AG04449 (cell line): ENCODE measurements at places on chromosomes 3 and 15.

DNA sequence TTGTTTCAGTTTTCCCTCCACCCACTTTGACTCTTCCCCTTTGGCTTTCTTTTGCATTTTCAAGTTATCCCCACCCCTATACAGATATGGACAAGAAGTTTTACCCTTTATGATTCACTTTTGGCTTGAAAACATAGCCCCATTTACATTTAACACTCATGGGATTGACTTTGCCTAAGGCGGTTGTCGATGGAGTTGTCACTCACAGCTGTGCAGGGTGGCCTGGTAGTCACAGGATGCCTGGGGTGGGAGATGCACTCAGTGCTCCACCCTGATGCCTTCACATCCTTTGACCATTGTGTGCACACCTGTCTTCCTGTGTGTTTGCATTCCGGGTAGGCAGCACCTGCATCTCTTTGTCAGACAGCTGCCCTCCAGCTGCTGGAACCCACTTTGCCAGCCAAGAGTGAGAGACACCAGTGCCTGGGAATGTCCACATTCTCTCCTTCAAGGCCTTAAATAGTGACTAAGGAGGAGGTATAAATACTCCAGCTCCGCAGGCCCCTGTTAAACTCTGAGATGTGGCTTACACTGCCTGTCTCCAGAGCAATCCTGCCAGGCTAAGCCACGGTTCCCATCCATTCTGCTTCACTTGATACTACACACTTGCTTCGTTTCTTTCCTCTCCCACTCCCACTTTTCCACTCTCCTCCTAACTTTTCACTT is 191.5 kb upstream of the SLC24A5 start:
- no peak for DNase-seq

DNA sequence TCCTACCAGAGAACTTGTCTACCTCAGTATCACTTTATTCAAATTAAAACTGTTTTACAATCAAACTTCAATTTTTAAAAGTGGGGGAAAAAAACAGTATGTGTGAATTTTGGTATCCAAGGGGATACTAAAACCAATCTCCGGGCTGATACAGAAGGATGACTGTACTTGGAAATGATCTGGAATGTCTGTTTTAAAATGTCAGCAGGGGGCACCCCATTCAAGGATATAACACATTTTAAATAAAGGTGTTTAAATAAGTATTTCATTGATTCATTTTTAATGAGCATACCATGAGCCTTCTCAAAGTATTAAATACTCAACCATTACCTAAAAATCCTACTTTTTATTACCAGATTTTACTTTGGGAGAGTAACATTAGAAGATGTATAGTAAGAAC is 67.9 kb downstream of the ULK4 start:
- DNase-seq = peak; percentile 10

GRCh38 chr3:172096881-172097420 is 57.6 kb downstream of the FNDC3B start:
- DNase-seq = no peak

DNA sequence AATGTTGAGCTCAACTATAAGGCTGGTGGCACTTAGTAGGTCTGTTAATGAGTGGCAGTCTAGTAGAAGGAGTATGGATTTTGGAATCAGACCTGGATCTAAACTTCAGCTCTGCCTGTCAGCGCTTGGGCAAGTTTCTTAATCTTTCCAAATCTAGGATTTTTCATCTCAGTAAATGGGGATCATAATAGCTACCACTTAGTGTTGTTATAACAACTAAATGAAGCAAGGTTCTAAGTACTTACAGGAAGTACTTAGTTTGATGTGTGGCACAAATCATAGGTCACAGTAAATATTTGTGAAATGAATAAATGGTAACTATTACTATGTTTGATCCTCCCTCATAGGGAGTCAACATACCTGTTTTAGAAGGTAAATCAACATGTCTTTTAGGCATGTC is 31.4 kb downstream of the SLC49A4 start:
- no peak for DNase-seq

DNA sequence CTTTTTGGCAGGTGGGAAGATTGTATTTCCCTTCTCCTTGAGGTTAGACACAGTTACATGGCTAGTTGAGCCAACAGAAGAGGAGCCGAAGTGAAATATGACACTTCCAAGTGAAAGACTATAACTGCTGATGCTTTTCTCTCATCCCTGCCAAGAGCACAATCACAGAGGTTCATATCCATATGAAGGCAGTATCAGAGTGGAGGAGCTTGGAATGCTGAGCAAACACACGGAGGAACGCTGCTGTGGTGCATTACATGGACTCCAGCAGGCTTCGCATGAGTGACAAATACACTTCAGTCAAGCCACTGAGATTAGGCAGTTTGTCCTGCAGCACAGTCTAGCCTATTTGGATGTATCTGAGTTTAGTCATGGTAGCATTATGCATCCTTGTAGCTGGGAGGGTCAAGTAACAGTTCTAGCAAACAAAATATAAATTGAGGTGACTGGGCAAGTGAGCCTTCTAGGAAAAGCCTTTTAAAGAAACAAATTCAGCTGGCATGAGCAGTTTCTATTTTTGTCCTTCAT is 5.4 kb downstream of the IQCF6 start:
- DNase-seq = no peak

DNA sequence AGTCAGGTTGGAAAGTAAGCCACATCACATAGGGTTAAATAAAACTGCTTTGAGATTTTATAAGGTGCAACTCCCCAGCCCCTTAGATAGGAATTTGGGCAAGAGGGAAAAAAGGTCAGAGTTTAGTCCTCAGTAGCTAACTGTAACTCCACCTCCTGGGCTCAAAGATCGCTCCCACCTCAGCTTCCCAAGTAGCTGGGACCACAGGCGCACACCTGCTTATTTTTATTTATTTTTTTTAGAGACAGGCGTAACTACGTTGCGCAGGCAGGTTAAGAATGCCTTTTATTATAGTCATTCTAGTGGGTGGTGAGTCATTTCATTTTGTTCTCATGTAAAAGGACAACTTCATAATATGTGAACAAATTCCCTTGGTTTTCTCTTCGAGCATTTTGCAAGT is 14.7 kb downstream of the TM2D3 start:
- no peak for DNase-seq

DNA sequence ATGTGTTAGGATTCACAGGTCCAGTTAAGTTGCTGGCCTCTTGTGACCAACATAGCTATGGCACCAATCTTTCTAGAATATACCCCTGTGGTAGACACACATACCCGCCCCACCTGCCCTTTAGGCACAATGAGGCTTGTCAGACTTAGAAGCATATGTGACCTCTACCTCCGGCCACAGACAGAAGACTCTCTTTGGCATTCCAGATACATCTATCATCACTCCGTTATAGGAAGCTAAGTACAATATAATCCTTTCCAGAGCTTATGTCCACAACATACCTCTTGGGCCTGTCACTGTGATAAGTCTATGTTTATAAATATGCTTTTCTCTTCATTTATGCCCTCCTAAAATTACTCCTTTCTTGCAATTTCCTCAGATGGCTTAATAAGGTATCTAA is 39.8 kb downstream of the CD47 start:
- DNase-seq = no peak

GRCh38 chr15:80217327-80217900 is 34.6 kb downstream of the CTXND1 start:
- no peak for DNase-seq

DNA sequence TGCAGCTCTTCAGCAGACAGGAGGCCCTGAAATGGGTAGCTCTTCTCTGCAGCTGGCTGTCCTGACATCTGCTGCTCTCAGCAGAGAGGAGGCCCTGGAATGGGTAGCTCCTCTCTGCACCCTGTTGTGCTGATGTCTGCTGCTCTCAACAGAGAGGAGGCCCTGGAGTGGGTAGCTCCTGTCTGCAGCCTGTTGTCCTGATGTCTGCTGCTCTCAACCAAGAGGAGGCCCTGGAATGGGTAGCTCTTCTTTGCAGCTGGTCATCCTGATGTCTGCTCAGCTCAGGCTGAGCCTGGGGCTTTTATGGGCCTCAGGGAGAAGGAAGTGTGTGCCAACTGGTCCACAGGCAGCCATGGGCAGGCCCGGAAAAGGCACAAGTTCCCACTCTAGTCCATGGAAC is 66.6 kb downstream of the PIK3CB start:
- DNase-seq = no peak

DNA sequence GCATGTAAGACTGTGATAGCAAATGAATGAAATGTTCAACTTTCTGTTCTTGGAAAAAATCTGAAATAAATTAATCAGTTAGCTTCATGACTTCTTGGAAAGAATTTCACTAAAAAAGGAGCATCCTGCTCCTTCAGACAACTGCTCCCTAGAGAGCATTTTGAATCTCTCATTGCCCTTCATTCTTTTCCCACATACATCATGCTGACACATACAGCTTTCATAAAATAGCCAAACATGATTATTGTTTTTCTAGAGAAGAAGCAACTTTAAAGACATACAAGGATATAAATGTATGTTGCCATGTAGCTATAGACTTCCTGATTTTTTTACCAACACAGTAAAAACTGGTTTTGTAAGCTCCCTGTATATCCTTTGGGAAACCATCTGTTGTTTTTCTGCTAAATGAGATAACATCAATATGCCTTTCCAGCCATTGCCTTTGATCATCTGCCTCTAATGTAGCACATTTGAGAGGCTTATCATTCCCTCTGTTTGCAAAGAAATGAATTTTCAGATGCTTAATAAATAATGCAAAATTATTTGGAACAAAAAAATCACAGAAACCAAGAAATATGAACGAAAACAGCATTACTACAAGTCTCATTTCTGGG is 248.2 kb upstream of the GPR149 start:
- DNase-seq = no peak
